ENCODE measurements at places on chromosomes 16 and 17.

- no peak for DNase-seq
Measured at GRCh38 chr16:88384222-88385111, 1.7 kb downstream of the ZNF469 start.

GRCh38 chr16:5196204-5196603 is 98.6 kb upstream of the EEF2KMT start:
- DNase-seq: no peak

DNA sequence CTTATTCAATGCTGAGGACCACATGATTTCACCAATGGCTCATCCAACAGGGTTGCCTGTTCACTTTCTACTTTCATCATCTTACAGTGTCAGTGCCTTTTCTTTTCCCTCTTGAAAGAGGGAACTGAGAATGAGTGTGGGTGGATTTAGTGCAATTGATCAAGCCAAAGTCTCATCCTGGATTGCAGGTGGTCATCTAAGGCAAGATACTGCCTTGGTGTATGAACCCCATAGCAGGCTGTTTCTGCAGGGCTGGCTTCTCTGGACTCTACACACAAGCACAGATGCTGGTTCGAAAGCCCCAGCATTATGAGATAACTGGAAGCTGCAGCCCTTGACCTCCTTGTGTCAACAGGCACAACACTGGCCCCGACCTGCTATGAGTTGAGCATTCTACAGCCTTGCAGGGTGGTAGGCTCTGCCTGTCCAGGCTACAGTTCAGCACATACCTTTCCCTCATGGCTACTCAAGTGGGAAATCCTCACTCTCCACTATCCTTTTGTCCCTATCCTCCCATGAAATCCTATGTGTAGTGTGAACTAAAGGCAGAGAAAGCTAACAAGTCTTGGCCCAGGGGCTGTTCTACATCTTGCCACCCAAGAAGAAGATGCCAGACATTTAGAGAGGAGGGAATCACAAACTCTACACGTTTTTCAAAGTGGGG is 358.7 kb downstream of the SLC39A11 start:
- DNase-seq: no peak

DNA sequence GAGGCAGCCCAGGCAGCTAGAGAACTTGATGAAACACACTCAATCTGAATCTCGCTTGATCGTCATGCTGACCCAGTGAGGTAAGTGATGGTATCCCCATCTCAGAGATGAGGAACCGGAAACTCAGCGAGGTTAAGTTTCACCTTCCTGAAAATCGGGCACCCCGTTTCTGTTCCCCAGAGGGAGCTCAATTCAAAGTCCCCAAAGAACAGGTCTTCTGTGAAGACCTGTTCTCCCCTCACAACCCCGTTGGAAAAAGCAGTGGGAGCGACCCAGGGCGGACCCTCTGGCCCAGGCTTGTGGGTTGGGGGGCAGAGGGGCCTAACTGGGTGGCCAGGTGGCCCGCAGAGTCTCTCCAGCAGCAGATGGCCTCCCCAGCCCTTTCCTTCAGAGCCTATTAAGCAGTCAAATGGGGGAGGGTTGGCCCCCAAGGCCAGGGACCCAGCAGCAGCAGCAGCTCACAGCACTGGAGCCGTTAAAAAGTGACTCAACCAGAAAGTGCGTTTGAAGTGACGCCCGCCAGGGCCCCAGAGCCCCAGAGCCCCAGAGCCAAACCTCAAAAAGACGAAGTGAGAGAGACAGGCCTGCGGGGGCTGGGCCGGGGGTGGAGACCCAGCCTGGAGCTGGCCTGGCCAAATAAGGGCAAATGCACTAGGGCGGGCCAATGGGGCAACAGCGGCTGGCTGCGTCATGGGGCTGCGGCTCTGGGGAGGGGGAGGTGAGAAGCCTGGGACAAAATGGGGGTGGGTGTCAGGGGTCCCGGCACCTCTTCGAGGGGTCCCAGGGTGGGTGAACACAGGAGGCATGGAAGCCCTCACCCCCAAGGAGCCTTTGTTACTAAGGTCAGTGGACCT is 9.2 kb upstream of the TSPOAP1 start:
- DNase-seq: peak; percentile 94

DNA sequence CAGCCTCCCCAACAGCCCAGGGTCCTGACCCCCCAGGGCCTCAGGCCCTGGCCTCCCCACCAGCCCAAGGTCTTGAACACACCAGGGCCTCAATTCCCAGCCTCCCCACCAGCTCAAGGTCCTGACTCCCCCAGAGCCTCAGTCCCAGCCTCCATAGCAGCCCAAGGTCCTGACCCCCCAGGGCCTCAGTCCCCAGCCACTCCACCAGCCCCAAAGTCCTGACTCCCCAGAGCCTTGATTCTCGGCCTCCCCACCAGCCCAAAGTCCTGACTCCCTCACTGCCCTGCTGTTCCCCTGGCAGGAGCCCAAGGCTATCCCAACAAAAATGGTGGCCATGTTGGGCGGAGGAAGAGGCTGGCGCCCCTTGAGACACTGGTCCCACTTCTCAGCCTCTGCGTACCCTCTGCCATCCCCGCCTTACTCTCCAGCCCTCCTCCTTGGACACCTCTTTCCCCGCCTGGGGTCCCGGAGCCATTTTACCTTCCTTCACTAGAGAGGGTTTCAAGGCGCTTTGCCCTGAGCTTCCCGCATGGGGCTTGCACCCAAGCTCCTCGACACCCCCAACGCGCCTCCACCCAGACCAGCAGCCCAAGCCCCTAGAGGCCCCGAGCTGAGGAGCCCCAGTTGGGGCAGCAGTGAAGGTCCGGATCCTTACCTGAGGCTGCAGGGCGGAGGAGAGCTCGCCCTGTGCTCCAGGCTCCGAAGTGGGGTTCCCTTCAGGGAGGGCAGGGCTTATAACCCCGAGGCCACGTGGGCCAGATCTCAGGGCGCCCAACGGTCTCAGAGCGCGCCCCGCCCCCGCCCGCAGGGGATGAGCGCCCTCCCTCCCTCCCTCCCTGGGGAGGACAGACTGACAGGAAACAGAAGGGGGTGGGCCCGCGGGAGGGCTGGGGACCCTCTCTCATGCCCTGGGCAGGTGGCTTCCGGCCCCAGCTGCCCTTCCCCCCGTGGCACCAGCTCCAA is 3.5 kb upstream of the TSPOAP1 start:
- peak; percentile 94 for DNase-seq

DNA sequence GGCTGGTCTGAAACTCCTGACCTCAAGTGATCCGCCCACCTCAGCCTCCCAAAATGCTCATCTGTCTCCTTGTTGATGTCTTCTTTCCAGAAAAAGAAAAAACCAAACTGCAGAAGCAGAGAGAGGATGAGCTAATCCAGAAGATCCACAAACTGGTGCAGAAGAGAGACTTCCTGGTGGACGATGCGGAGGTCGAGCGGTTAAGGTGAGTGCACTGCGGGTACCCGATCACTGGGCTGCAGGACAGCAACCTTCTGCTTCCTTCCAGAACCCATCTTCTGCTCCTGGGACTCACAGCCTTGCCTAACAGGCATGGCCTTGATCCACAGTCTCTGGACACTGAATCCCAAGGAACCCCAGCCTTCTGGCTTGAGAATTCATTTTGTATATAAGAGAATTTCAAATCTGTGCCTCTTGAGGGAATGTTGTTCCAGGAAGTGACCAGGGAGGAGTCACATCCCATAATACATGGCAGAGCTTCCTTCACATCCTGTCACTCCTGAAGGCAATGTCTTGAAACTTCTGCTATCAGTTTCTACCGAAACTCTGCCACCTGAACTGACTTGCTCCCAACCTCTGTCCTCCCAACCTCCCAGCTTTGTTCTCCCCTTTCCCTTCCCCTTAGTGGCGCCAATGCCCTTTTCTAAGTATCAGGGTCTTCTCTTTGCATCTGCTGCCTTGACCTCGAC is 61.7 kb downstream of the MARF1 start:
- no peak for DNase-seq

DNA sequence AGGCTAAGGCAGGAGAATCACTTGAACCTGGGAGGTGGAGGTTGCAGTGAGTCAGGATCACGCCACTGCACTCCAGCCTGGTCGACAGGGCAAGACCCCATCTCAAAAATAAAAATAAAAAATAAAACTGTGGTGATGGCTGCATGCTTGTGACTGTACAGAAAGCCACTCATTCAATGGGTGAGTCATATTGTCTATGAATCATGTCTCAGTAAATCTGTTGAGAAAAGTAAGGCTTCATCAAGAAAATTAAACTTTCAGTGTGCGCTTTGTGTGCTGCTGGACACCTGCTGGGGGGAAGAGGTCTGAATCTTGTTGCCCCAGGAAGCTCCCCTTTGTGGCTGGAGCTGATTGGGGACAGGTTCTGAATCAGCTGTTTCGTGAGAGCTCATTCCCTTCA is 11.3 kb downstream of the NUBP1 start:
- no peak for DNase-seq

DNA sequence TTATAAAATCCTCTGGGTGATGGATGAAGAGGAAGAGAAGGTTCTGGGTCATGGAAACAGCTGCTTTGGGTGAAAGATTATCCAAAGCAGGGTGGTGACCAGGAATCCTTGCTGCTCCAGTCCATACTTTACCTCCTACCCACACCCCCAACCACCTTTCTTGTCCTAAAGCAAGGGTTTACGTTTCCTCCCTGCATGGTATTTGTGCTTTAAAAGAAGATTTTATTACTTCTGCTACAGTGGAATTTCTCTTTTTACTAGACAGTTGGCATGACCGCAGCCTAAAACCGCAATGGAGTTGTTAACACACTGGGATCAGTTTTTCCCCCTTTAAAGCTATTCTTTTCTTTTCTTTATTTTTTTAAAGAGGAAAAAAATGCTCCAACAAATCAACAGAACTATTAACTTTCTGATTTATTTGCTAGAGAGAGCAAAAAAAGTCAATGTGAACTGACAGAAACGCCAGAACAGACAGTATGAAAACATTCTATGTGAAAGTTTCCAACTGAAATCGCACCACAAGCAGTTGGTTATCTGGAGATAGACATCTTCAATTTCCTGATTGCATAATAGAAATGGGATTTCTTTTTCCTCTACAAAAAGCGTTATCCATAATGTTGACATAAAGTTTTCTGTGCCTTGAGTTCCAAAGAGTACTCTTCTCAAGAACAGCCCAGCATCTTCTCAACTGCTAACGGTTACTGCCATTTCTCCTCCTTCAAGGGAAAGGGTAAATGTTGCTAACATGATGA is 236.0 kb downstream of the IRX3 start:
- DNase-seq: no peak

DNA sequence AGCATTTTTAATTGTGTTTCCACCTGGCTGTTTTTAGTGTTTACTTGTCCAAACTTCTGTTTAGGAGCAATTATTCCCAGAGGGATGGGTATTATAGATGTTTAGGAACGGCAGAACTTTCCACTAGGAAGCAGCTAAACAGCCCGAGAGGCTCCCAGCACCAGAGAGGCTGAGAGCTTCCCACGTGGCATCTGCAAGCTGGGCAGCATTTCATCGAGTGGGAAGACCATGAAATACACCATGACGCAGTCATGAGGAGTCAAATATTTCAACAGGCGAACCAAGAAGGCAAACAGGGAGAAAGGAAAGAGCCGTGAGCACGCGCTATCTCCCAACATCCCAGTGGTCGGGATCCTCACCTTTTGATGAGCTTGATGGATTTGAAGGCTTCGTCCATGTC is 24.1 kb downstream of the TMEM204 start:
- no peak for DNase-seq

DNA sequence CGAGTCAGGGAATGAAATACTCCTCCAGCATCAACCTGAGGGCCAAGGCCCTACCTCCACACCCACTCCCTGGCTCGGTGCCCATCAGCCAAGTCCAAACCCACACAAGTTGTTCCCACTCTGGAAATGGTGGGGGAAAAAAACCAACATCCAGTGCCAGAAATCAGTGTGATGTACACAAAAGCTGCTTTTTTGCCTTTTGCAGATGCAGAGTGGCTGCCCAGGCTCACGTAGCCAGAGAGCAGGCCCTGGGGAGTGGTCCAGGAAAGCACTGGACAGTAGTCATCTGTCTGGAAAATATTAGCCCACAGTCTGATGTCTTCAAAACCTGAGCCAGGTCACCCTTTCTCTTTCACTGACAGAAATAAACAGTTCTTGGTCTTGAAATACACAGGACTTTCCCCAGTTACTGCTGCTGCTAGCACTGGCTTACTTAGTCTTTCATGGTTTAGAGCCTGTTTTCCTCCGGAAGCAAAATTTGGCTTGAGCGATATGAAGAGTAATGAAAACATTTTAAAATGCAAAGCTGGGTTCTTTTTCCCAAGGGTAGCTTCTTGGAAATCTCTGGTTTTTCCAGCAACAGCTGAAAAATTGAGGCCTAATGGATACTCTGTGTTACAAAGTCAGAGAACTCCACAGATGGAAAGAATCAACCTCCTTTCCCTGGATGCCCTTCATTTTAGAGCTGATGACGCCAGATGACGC is 18.2 kb upstream of the NOS2 start:
- DNase-seq: no peak

- no peak for DNase-seq
Measured at GRCh38 chr16:10906914-10907756, 30.1 kb downstream of the CIITA start.

- DNase-seq: no peak
Measured at GRCh38 chr16:57331355-57331754, 27.2 kb upstream of the CCL22 start.

DNA sequence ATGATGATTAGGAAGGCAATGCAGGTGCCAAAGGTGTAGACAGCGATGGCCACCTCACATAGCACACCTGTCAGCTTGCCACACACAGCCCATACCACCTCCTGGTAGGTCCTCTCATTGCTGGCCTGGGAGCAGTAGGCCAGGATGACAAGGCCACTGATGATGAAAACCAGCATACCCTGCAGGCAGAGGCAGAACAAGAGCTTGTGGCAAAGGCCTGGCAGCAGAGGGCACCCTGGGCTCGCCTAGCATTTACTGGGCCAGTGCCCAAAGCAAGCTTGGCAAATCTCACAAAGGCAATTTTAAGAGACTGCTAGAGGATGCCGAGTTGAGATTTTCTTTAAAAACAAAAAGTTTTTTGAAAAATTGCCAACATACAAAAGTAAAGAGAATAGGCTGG is 5.9 kb downstream of the SLC38A7 start:
- DNase-seq: peak; percentile 10

All from activated CD4-positive, alpha-beta T cell treated with anti-CD3 and anti-CD28 coated beads, Interleukin-2, amount 50 U/mL, for 48 hours (primary cell).